ENCODE measurements at places on chromosomes 5 and 9.

DNA sequence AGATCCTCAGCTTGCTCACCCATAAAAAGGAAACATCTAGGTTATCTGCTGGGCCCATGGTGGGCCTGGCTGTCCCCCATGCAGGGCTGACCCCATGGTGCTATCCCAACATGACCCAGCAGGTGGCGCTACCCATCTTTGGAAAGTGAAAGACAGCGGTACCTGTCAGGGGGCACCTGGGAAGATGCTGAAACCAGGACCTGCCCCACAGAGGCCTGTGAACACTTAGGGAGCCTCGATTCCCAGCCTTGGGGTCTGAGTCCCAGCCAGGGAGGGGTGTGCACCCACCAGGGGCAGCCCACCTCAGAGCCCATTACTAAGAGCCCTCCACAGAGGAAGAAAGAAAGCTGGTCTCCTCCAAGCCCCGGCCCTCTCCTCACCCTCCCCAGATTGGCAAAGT lies 46.6 kb upstream of the IPPK start:
- DNase-seq = peak; percentile 92

- no peak for DNase-seq
Observed at GRCh38 chr5:38456657-38457399, 99.6 kb downstream of the LIFR start.

- no peak for DNase-seq
Observed at GRCh38 chr5:175837171-175837699, 34.1 kb upstream of the CPLX2 start.

DNA sequence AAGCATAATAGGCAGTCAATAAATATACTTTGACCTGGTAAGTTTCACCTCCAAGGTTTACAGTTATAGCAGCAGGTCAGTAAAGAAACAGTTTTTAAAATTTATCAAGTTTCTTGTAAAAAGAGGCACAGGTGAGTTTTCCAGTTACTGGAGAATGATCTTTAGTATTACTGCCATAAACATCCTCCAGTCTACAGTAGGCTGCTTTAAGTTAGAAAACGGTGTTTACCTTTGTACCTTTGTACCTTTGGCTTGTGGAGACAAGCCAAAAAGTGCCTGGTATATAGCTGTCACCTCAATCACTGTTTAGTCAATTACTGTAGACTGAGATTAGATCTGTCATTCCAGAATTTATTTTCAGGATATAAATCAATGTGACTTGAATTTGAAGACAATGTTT lies 42.7 kb upstream of the SRFBP1 start:
- no peak for DNase-seq
